ENCODE measurements at places on chromosomes 5 and 9.

DNA sequence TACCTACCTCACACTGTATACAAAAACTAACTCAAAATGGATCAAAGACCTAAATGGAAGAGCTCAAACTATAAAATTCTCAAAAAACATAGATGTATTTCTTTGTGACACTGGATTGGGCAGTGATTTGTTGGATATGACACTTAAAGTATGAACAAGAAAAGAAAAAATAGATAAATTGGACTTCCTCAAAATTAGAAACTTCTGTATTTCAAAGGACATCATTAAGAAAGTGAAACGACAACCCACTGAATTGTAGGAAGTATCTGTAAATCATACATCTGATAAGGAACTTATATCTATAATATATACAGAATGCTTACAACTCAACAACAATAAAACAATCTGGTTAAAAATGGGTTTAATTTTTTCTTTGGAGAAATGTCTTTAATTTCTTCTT, 96.7 kb downstream of the NRG2 start:
- DNase-seq, result no peak

GRCh38 chr5:50352382-50352781, 88.7 kb downstream of the EMB start:
- DNase-seq, result no peak

- no peak for DNase-seq
These were observed 34.7 kb downstream of the SLC6A7 start for GRCh38 chr5:150224483-150225027.

DNA sequence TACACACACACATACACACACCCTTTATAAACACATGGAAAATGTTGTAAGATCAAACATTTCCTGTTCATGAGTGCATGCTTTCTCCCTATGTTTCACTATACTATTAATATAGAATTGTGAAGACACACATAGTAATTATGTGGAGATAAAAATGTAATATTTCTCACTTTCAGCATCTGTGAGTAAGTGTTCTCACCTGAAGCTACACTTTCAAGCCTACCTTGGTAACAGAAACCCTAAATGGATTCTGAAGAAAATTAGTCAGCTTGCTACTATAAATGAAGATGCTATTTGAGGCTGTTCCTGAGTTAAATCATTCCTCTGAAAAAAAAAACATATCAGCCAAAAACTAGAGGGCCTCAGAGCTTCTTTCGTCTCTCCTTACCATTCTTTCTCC, 81.1 kb upstream of the GNA14 start:
- no peak for DNase-seq

- DNase-seq, result no peak
These were observed 37.6 kb upstream of the TARS1 start for GRCh38 chr5:33403187-33403586.

- DNase-seq, result no peak
These were observed 56.7 kb upstream of the RPS23 start for GRCh38 chr5:82334856-82335255.

GRCh38 chr9:88387552-88388202, 567 bp upstream of the SPIN1 start:
- DNase-seq, result no peak

DNA sequence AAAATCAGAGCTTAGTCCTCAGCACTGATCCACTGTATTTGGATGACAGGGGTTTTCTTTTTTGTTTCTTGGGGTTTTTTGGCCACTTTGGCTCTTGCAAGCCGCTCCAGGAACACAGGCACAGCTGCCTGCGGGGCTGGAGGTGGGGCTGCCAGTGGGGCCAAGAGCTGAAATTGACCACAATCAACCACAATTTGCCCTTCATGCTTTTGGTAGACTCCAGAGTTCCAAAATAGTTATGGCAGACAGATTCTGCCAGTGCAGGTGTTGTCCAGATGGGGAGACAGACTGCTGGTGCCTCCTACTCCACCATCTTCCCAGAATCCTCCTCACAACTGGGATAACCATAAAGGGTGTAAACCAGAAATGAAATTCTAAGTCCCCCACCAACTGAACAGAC, 36.5 kb downstream of the PLEKHG4B start:
- no peak for DNase-seq

DNA sequence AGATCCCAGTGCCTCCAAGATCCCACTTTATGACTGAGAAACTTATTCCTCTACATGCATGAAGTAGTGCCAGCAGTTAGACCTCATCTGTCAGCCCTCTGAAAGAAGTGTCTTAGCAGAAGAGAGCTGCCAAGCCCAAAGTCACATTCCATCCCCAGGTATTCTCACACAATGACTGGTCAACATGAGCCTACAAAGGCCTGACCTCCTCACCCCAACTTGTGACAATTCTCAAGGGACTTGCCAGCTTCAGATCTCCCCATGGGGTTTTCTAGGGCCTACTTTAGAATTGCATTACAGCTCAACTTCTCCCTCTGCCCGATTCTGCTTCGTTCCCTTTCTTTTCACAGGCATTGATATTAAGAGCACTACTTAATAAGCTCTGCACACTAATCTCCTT, 393.8 kb upstream of the SLC30A5 start:
- no peak for DNase-seq

- DNase-seq, result no peak
These were observed 40.5 kb downstream of the ITGA2 start for GRCh38 chr5:53029608-53030007.

GRCh38 chr5:42518595-42519221, 95.5 kb downstream of the GHR start:
- DNase-seq, result no peak

GRCh38 chr5:945691-946551, 53.2 kb downstream of the TRIP13 start:
- no peak for DNase-seq

- DNase-seq, result no peak
These were observed 52.0 kb downstream of the FYB1 start for GRCh38 chr5:39167141-39167971.

DNA sequence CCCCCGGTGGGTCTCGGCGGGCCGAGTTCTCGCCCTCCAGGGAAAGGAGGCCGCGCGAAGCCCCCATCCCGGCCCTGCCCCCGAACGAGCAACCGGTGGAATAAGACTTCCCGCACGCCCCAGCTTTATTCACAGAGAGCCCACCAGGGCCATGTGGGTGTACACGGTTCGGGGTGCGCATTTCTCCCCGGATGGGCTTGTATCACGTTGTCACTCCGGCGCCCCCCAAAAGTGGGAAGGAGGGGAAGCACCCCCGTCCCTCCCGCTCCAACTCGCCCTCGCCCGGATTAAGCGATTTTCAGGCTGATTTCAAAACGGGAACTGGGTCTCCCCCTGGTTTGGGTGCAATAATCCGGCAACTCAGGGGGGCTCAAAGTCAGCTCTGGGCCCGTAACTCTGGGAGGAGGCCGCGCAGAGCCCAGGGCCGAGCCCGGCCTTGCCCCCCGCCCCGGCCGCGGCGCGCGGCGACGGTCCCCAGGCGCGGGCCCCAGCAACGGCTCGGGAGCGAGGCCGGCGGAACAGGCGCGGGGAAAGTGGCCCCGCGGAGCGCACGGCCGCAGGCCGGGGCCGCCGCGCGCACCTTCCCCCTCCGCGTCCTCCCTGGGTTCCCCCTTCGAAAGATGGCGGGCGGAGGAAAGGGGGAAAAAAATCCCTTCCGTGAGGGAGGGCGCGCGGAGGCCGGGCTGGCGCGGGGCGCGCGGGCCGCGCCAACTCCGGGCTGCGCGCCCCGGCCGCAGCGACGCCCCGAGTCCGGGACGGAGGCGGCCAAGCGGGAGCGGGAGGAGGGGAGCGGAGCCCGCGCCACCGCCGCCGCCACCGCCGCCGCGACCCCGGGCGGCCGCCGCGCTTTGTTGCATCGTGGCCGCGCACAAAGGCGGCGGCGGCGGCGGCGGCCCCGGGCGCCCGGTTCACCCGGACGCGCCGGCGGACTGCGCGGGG, 644 bp downstream of the BRD3 start:
- peak; percentile 6 for DNase-seq

- no peak for DNase-seq
These were observed 34.3 kb downstream of the NIPAL4 start for GRCh38 chr5:157494178-157494832.

GRCh38 chr5:110031402-110032140, 341.8 kb downstream of the MAN2A1 start:
- DNase-seq, result no peak

- no peak for DNase-seq
These were observed 910 bp downstream of the TRIM14 start for GRCh38 chr9:98117984-98118639.

DNA sequence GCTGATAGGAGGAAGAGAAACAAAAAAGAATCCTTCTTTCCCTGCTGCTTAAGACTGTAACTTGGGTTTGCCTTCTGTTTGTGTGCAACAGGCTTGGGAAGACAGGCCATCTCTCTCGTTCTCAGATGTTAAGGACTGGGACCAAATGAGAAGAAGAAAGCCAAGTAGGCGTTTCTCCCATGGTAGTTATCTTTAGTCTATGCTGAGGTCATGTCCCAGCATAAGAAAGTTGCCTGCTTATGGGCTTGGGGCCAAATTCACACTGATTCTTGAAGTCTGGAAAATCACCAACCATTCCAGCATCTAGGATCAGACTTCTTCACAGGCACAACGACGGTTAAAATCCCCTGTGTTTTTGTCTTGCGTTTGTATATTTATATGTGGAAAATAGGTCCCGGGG, 44.2 kb upstream of the PALM2AKAP2 start:
- DNase-seq, result no peak

- DNase-seq, result no peak
These were observed 88.2 kb upstream of the ANKRD55 start for GRCh38 chr5:56321236-56321881.
